ENCODE measurements at places on chromosomes 4 and X. TPM values are rescaled to one million over a fixed set of nuclear protein-coding genes. Genes with fewer than 3 reads are reported as not detected.

GRCh38 chrX:20663336-20663735 is 396.6 kb upstream of the RPS6KA3 start:
- DNase-seq = no peak

DNA sequence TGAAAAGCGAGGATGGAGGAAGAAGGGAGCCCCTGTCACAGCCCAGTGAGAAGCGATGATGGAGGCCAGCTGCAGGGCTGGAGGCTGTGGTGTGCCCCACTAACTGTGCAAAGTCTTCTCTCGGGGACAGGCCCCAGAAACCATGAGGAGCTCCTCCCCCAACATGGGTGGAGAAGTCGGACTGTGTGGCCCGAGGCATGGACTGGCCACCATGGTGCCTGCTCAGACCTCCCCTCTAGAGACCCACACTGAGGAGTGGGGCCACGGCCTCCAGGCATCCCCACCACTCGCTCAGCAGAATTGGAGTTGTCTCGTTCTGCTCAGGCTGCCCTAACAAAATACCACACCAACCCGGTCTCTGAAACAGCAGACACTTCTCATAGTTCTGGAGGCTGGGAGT is 12.2 kb upstream of the PDE6B start:
- DNase-seq = no peak

DNA sequence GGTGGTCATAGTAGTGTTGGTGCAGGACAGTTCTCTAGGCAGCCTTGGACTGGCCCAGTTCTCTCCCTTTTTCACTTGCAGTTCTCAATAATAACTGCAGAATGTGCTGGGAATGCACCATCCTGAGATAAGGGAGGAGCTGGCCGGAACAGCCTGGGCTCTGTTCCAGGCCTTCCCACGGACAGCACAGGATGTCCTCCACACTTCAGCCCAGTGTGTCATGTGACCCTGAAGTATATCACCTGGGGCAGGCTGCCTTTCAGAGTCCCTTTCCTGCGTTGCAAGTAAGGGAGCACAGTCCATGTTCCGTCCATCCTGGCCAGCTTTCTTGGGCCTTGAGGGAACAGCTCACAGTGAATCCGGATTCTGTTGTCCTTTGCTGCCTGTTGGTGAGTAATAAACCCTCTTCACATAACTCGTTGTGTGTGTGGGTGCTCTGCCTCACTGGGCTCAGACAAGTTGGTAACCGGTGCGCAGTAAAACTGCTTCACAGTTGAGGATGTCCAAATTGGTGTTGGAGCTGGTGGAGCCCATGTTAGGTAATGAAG is 32.3 kb upstream of the BBS12 start:
- DNase-seq = no peak

DNA sequence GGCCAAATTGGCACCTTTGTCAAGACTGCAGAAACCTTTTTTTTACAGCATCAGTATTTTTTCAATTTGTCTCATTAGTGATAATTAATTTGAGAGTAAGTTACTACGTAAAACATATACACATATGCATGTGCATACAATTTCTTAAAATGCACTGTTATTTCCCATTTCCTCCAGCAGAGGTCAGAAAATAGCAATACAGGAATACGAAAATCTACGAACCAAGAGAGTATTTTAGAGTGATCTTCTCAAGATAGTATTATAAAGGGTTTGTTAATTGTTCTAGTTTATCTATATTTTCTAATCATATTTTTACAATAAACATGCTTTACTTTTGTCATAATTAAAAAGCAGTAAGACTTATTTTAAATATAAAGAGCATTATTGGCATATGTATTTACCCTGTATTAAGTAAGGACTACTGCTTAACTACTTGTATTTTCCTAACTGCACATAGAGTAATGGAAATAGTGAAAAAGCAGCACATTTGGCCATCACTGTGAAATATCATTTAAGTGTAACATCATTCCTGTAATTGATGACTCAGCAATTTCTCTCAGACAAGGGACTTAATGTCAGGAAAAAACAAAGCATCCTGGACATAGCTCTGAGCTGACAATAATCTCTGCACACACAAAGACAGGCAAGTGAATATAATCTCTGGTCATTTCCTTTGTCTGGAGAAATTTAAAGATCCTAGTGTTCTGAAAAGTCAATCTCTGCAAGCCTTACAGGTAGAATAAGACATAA is 45.6 kb downstream of the MAOB start:
- DNase-seq = no peak

DNA sequence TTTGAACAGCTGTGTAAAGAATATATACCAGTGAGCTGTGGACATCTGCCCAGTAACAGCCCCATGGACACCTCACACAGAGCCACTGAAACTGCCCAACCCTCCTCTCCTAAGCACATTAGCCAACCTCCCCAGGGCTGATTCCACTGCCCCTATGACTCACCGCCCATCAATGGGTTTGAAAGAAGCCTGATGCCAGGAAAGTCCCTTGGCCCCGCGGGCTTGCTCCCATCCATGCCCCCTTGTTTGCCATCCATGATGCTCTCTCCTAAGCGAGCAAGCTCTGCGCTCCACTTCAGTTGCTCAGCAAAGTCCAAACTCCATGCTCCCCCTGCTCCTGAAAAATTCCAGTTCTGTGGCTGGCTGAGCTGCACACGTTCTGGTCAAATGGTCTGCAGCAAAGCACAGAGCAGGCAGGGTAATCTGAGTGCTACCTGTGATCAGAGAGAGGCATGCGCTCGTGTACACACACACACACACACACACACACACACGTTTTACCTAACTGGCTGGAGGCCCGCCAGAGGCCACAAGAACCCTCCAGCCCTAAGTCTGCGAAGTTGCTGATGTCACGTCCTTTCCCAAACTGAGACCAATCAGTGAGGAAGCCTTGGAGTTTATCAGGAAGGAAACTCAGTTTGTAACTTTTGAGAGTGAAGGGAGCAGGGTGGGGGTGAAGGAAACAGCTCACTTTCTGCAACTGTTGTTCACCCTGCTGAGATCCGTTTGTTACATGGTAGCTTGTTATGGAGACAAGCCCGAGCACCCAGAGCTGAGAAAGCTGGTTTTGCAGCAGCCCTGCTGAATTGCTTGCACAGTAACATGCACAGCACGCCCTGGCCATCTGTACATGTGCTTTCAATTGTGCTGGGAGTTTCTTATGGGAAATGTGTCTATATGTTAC is at the start of gene ASB9:
Gene ASB9, minus strand, starts transcription at position 466 of the 904 bp plus-strand sequence. Its CDS starts 209 bp downstream, at position 257.
- peak; percentile 36 for DNase-seq

- no peak for DNase-seq
These were observed 3.1 kb upstream of the NR3C2 start for GRCh38 chr4:148445071-148445859.

DNA sequence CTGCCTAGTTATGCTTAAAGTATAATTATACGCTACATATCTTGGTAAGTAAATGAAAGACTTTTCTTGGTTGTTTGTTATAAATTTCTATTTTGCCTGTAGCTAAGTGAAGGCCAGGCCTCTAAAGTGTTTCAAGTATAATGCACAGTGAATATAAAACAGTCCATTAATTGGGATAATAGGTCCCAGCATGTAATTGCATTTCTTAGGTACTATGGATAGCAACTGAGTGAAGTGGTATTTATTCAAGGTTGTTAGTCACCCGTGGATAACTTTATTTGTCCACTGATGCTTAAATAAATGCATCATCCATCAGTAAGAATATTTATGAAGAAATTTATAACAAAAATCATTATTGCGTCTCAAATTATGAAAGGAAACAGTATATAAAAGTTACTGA is 59.1 kb downstream of the TEX13C start:
- DNase-seq = no peak

GRCh38 chrX:130082244-130083106 is 27.8 kb downstream of the ELF4 start:
- peak; percentile 77 for DNase-seq

DNA sequence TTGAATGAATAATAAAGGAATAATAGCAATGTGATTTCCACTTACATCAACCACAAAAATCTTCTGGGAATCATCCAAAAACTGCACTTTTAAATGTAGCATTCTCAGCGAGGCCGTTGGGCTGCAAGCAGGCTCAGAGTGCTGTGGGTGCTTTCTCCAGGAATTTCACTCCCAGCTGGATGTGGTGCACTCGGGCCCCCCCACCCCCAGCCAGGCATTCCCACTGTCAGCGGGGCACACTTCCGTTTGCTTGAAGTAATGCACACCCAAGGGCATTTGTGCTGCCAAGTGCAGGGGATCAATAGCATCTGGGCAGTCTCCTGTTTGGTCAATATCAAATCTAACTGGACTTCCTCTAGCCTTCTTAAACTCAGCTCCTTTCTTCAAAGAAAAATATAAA is at the start of gene FRMD7:
Gene FRMD7, minus strand, starts transcription at position 278 of the 400 bp plus-strand sequence. Its CDS starts 176 bp downstream, at position 102.
- no peak for DNase-seq

- DNase-seq = peak; percentile 54
These were observed 393.3 kb upstream of the CTSO start for GRCh38 chr4:156346959-156347385.

DNA sequence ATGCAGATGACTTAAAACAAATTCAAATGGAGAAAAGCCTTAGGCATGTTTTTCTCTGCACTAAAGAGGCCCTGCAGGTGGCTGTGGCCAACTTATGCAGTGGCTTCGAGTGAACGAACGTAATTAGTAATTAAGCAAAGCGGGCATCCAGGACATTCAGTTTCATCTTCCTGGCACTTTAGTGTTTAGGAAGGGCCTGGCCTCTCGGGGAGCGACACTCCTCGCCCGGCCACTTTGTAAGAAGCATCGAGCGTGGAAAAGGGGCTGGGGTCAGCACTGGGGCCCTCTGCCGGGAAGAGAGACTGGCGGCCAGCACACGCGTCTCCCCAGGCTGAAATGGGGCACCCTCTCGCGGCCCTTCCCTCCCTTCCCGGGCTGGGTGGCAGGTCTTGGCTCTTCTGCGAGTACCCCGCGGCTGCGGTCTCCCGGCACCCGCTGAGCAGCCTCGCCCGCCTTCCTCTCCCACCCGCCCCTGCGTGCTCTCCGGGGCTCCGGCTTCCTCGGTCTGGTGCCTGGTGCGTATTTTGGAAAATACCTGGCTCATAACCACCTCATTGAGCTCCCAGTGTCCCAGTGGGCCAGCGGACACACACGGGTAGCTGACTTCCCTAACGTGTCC is 677 bp upstream of the CYP4V2 start:
- DNase-seq = peak; percentile 52

GRCh38 chrX:86103061-86103460 is 45.2 kb upstream of the DACH2 start:
- no peak for DNase-seq

DNA sequence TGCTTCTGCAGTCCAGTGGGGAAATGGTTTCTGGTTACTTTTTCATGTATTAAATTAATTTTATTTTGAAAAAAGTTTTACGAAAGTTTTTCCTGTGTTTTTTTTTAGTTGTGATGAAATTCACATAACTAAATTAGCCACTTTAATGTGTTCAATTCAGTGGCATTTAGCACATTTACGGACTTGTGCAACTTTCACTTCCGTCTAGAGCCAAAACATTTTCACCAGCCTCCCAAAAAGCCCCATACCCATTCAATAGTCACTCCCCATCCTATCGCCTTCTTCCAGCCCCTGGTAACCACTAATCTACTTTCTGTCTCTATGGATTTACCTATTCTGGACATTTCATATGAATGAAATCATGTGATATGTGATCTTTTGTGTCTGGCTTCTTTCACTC is 22.8 kb upstream of the TBL1X start:
- DNase-seq = no peak

GRCh38 chrX:111581086-111581485 is 69.6 kb downstream of the SERTM2 start:
- no peak for DNase-seq

- DNase-seq = no peak
These were observed 207.7 kb downstream of the STIM2 start for GRCh38 chr4:27068151-27068867.

DNA sequence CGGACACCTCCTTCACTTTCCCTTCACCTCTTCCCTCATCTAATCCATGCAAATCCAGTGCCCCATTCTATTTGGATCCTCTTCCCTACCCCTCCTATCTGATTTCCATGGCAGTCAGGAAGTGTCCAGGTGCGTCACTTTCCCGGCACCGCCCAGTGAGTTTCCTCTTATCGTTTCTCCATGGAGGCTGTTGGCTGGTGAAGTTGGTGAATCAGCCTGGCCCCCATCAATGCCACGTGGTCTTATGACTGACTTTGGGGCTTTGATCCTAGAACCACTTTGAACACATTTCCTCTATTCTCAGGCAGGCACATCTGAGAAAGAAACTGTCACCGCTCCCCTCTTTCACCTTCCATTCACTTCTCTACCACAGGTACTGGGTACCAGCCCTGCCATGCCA is 137.8 kb downstream of the CEP135 start:
- DNase-seq = no peak

GRCh38 chr4:3673176-3673575 is 93.0 kb upstream of the ADRA2C start:
- DNase-seq = no peak

DNA sequence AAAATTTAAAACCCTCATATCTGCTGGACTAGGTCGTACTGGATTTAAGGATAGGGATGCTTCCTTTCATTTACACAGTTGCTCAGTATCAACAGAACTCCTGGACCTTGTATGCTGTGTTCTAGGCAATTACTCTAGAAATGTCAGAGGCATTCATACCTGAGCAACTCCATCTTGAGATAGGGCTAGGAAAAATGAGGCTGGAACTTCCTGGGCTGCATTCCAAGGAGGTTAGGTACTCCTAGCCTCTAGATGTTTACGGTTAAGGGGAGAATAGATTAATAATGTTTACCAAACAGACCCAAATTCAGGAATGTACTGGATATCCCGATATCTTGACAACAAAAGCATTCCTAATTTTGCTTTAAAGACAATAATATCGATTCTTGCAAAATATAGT is 84.7 kb upstream of the NLGN4X start:
- no peak for DNase-seq

HPSE gene
- 6.0 TPM for total RNA-seq

TMEM192 gene
- 7.4 TPM for total RNA-seq

TEX13B gene
- not detected for total RNA-seq
